ENCODE measurements at places on chromosomes 3 and 15. TPM values are rescaled to one million over a fixed set of nuclear protein-coding genes. Genes with fewer than 3 reads are reported as not detected.

DNA sequence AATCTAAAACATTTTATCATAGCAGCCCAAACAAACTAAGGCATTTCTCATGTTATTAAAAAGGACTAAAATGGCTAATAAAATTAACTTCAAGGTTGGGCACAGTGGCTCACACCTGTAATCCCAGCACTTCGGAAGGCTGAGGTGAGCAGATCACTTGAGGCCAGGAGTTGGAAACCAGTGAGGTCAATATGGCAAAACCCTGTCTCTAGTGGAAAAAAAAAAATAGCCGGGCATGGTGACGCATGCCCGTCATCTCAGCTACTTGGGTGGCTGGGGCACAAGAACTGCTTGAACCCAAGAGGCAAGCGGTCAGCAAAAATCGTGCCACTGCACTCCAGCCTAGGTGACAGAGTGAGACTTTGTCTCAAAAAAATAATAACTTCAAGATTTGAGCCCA is 110.2 kb downstream of the NR2E3 start:
- H3K27ac ChIP-seq = no peak overlapping the region
- no peaks in the 10 kb centered on the region for H3K36me3 ChIP-seq
- no peaks in the 10 kb centered on the region for H3K4me1 ChIP-seq
- H3K4me3 ChIP-seq = no peak overlapping the region

DNA sequence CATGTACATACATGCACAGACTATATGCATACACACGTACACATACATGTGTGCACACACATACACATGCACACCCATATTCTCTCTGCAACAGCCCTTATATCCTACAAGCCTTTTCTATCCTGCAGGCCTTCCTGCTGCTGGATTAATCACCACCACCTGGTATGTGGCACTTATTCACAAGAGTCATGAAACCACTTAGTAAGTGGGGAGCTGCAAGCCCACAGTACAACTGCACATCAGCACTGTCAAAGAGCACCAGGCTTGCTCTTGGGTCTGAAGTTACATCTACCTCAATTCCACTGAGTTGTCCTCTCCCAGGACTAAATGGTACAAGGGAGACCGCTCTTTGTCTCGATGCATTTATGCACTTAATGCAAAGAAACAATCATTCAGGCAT is 233.2 kb downstream of the KLF13 start:
- no peak overlapping the region for H3K4me3 ChIP-seq
- DNase-seq = no peak
- H3K27me3 ChIP-seq = no peaks in the 10 kb centered on the region

GRCh38 chr15:75616766-75617165 is 8.8 kb downstream of the SNUPN start:
- no peaks in the 10 kb centered on the region for H3K27me3 ChIP-seq
- H3K4me1 ChIP-seq = no peaks in the 10 kb centered on the region
- H3K27ac ChIP-seq = no peak overlapping the region

DNA sequence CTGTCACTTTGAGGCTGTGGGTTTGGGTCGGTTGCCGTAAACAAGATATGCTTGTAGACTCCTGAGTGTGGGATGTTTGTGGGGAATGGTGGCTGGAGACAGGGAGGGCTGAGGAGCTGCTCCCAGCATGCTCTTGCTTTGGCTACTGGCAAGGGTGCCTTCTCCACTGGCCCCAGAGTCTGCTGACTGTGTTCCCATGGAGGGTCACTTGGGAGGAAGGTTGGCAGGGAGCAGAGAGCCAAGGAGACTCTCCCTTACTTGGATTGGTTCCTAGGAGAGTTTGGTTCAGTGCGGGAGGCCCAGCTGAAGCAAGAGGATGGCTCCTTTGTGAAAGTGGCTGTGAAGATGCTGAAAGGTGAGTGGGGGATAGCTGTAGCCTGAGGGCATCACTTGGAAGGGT is 11.8 kb downstream of the TYRO3 start:
- no peaks in the 10 kb centered on the region for H3K4me1 ChIP-seq
- H3K27ac ChIP-seq = no peak overlapping the region
- H3K4me3 ChIP-seq = no peak overlapping the region
- DNase-seq = no peak
- H3K36me3 ChIP-seq = no peaks in the 10 kb centered on the region
- no peaks in the 10 kb centered on the region for H3K27me3 ChIP-seq

- H3K27me3 ChIP-seq = no peaks in the 10 kb centered on the region
- H3K4me3 ChIP-seq = no peak overlapping the region
- H3K36me3 ChIP-seq = no peaks in the 10 kb centered on the region
- DNase-seq = no peak
- H3K27ac ChIP-seq = no peak overlapping the region
These were observed 92.4 kb upstream of the THBS1 start for GRCh38 chr15:39488516-39488915.

DNA sequence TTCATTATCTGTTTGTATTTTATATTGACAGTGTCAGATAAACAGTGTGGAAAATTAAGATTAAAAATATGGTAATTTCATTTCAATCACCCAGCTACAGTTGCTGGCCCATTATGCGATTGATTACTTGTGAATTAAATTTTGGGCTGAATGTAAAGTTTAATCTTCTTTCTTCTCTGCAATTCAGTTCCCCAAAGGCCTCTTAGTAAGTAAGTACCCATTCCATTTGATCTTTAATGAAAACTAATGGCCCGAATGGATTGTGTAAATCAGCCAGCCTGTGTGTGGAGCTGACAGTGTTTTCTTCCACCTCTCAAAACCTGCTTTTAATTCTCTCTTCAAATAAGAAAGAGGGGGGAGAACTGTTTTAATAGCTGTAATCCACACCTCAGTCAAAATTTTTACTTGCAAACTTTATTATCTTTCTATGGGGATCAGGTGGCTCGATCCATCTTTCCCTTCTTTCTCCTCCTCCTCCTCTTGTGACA is 307.1 kb downstream of the IL20RB start:
- H3K27ac ChIP-seq = no peak overlapping the region
- no peak overlapping the region for H3K4me3 ChIP-seq

GRCh38 chr15:32763295-32763694 is 45.5 kb downstream of the GREM1 start:
- no peak overlapping the region for H3K27ac ChIP-seq
- H3K27me3 ChIP-seq = no peaks in the 10 kb centered on the region
- H3K4me3 ChIP-seq = no peak overlapping the region
- H3K36me3 ChIP-seq = no peaks in the 10 kb centered on the region
- DNase-seq = no peak
- H3K4me1 ChIP-seq = no peaks in the 10 kb centered on the region

DNA sequence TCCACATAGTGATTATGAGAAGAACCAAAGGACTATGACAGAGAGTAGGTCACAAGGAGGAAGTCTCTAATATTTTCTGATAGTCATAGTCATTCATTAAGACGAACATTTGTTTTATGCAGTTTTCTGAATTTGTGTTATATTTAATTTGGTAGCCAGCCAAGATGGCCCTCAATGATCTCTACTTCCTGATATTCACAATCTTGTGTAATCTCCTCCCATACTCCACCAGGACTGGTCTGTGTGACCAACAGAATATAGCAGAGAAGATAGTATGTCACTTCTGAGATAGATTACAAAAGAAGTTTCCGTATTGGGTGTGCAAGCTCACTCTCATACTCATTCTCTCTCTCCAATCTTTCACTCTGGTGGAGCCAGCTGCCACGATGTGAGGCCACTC is 30.8 kb downstream of the HLTF start:
- H3K4me1 ChIP-seq = no peaks in the 10 kb centered on the region
- H3K36me3 ChIP-seq = no peaks in the 10 kb centered on the region
- no peak for DNase-seq
- H3K27me3 ChIP-seq = no peaks in the 10 kb centered on the region

- no peak for DNase-seq
- H3K4me1 ChIP-seq = peaks cover 7% of the 10 kb centered on the region
- H3K27me3 ChIP-seq = no peaks in the 10 kb centered on the region
- H3K4me3 ChIP-seq = peak overlapping the region; percentile 94
These were observed 490 bp upstream of the ALAS1 start for GRCh38 chr3:52197499-52197841.

GRCh38 chr3:97269202-97269601 is 454.8 kb downstream of the EPHA6 start:
- H3K4me3 ChIP-seq = no peak overlapping the region
- H3K27ac ChIP-seq = no peak overlapping the region
- DNase-seq = no peak

GRCh38 chr3:46318207-46318927 is 35.5 kb upstream of the CCR2 start:
- H3K4me3 ChIP-seq = no peak overlapping the region
- DNase-seq = no peak
- no peaks in the 10 kb centered on the region for H3K36me3 ChIP-seq
- H3K27ac ChIP-seq = no peak overlapping the region

DNA sequence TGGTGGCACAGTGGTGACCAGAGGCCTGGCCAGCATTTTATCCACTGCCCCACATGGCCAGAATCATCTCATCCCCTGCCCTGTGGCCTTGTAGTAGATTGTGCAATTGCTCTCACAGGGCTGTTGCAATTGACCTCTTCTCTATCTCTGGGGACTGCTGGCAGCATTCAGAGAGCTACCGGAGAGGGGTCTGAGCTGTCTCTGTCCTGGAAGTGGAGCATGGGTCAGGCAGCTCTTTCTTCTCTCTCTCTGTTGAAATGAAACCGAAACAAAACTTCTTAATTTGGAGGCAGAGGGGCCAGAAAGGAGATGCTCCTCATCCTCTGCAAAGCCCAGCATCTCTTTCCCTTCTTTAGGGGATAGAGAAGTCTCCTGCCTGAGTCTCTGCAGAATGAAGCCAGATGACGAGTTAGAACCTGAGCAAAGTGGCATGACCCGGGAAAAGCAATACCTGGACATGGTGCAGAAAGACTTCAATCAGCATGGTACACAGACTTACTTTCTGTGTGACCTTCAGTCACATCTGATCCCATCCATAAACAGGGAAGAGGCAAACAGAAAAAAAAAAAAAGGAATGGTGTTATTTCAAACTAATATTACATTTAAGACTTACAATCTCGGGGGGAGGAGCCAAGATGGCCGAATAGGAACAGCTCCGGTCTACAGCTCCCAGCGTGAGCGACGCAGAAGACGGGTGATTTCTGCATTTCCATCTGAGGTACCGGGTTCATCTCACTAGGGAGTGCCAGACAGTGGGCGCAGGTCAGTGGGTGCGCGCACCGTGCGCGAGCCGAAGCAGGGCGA is 144.5 kb upstream of the BCL6 start:
- H3K27ac ChIP-seq = no peak overlapping the region
- no peaks in the 10 kb centered on the region for H3K4me1 ChIP-seq
- H3K27me3 ChIP-seq = no peaks in the 10 kb centered on the region

GRCh38 chr3:146521394-146521793 is 23.0 kb downstream of the PLSCR1 start:
- H3K27me3 ChIP-seq = no peaks in the 10 kb centered on the region
- no peak overlapping the region for H3K27ac ChIP-seq
- no peak for DNase-seq

GRCh38 chr3:31573036-31573779 is 40.5 kb downstream of the STT3B start:
- no peaks in the 10 kb centered on the region for H3K27me3 ChIP-seq
- H3K4me1 ChIP-seq = no peaks in the 10 kb centered on the region
- DNase-seq = no peak
- no peak overlapping the region for H3K27ac ChIP-seq
- H3K4me3 ChIP-seq = no peak overlapping the region

DNA sequence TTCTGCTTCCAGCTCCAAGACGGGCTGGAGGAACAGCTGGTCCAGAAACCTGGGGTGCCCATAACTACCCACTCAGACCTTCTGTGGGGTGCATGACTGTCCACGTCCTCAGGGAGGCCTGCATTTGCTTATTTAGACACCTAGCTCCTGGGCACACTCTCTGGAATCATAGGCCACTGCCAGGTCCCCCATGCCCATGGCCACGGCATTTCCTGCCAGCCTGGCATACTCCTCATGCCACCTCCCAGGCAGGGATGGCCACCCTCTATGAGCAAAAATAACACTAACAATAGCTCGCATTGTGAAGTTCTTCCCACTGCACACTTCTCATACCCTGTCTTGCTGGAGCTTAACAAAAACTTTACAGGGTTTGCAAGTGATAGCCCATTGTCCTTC is 166.9 kb upstream of the TPM1 start:
- no peak overlapping the region for H3K4me3 ChIP-seq
- H3K27ac ChIP-seq = no peak overlapping the region
- no peaks in the 10 kb centered on the region for H3K4me1 ChIP-seq
- no peaks in the 10 kb centered on the region for H3K27me3 ChIP-seq

- no peak overlapping the region for H3K27ac ChIP-seq
- H3K4me1 ChIP-seq = no peaks in the 10 kb centered on the region
- H3K4me3 ChIP-seq = no peak overlapping the region
- H3K36me3 ChIP-seq = no peaks in the 10 kb centered on the region
- no peak for DNase-seq
- no peaks in the 10 kb centered on the region for H3K27me3 ChIP-seq
These were observed 25.1 kb upstream of the CTNNB1 start for GRCh38 chr3:41173926-41174885.

DNA sequence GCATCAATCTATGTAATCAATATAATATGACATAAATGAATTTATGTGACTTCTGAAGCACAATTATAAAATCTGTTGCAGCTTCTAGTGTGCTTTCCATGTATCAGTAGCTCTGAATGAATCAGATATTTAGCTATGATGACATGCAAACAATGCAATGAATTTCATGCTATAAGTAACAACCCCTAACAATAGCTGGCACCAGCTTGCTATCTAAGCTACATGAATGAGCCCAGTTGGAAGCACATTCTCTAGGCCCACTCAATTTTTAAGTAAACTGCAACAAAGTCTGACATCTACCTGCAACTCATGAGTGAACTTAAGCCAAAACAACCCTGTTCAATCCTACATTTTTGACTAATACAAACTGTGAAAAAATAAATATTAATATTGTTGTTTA is 507.3 kb upstream of the ROBO1 start:
- H3K4me3 ChIP-seq = no peak overlapping the region
- DNase-seq = no peak
- no peaks in the 10 kb centered on the region for H3K36me3 ChIP-seq
- H3K4me1 ChIP-seq = no peaks in the 10 kb centered on the region
- no peaks in the 10 kb centered on the region for H3K27me3 ChIP-seq

The FAM162A gene
- 12.9 TPM for total RNA-seq

The BNC1 gene
- total RNA-seq = 11.0 TPM

The IQCB1 gene
- 16.2 TPM for total RNA-seq

The NR1I2 gene
- not detected for total RNA-seq

The UTS2B gene
- 4.3 TPM for total RNA-seq

The ENTPD3 gene
- 2.4 TPM for total RNA-seq

The ARPP21 gene
- not detected for total RNA-seq

The CLSTN2 gene
- total RNA-seq = 60.3 TPM

The CFAP91 gene
- total RNA-seq = 11.6 TPM

The MCF2L2 gene
- total RNA-seq = 0.41 TPM

The GASK1A gene
- 17.5 TPM for total RNA-seq

The ADGRG7 gene
- 0.68 TPM for total RNA-seq

The SOX14 gene
- total RNA-seq = 0.80 TPM

The STRA6 gene
- 0.77 TPM for total RNA-seq

The AADACL2 gene
- 0.62 TPM for total RNA-seq
